ENCODE measurements at places on chromosomes 5 and 9. TPM values are rescaled to one million over a fixed set of nuclear protein-coding genes. Genes with fewer than 3 reads are reported as not detected.
A peak's percentile ranks its signal among the peaks of the same experiment; 100 is the strongest.

GRCh38 chr9:89025553-89025952 is 34.3 kb downstream of the S1PR3 start:
- peak overlapping the region; percentile 97 for H3K27ac ChIP-seq
- no peaks in the 10 kb centered on the region for H3K27me3 ChIP-seq
- no peaks in the 10 kb centered on the region for H3K36me3 ChIP-seq
- H3K4me3 ChIP-seq: no peak overlapping the region
- no peak for DNase-seq
- H3K4me1 ChIP-seq: peaks cover 15% of the 10 kb centered on the region

DNA sequence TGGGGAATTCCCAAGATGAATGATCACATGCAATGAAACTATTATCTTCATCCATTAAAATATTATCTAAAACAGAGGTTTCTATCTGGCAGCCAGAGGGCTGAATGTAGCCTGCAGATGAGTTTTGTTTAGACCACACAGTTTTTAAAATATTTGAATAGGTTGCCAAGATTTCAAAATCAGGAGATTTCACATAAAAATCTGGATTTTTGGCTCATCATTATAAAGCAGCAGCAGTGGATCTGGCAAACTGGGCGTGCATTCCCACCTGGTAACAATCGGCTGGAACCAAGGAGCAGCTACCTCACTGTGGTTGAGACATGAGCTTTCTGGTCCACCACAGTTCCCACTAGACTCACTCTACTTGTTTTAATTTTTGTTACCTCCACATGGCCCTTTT is 155.1 kb downstream of the BNC2 start:
- DNase-seq: peak; percentile 34
- no peaks in the 10 kb centered on the region for H3K36me3 ChIP-seq
- no peak overlapping the region for H3K4me3 ChIP-seq
- peaks cover 3% of the 10 kb centered on the region for H3K4me1 ChIP-seq
- no peaks in the 10 kb centered on the region for H3K27me3 ChIP-seq

GRCh38 chr5:77117161-77117560 is 30.1 kb upstream of the ZBED3 start:
- no peak overlapping the region for H3K27ac ChIP-seq
- no peak overlapping the region for H3K4me3 ChIP-seq
- no peaks in the 10 kb centered on the region for H3K36me3 ChIP-seq

DNA sequence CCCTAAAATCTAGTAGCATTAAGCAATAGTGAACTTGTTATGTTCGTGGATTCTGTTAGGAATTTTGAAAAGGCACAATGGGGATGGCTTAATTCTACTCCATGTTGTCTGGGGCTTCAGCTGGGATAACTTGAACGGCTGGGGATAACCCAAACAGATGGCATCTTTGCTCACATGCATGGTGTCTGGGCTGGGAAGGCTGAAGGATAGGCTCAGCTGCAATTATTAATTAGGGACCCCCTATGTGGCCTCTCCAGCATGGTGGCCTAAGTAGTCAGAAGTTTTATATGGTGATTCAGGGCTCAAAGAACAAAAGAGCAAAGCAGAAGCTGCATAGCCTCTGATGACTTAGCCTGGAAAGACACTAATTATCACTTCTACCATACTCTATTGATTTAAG is 551.1 kb downstream of the PSAT1 start:
- no peaks in the 10 kb centered on the region for H3K27me3 ChIP-seq
- H3K27ac ChIP-seq: no peak overlapping the region
- no peaks in the 10 kb centered on the region for H3K36me3 ChIP-seq
- no peak overlapping the region for H3K4me3 ChIP-seq
- no peaks in the 10 kb centered on the region for H3K4me1 ChIP-seq

GRCh38 chr5:118211606-118212005 is 776.7 kb downstream of the DTWD2 start:
- no peaks in the 10 kb centered on the region for H3K36me3 ChIP-seq
- DNase-seq: no peak
- H3K4me1 ChIP-seq: no peaks in the 10 kb centered on the region
- H3K27me3 ChIP-seq: no peaks in the 10 kb centered on the region
- no peak overlapping the region for H3K27ac ChIP-seq

GRCh38 chr5:147431586-147431985 is 78.3 kb downstream of the DPYSL3 start:
- no peaks in the 10 kb centered on the region for H3K27me3 ChIP-seq
- H3K27ac ChIP-seq: peak overlapping the region; percentile 76
- DNase-seq: no peak
- H3K4me3 ChIP-seq: no peak overlapping the region

DNA sequence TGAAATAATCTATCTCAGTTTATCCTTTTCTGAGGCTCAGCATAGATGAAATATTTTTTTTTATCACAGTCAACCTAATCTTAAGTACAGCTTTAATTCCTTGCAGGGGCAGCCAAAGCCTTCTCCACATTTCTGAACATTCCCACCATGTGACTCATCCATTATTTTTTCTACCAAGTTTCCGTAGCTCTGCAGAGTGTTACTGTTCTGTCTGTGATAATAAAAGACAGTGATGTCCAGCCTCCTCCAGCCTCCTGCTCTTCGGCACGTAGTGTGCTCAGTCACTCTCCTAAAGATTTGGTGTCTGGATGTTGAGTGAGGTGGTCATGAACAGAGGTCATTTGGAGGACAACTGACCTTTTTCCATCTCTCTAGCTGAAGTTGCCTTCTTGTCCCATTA is 338.1 kb upstream of the ADAMTS16 start:
- no peak overlapping the region for H3K4me3 ChIP-seq
- H3K36me3 ChIP-seq: no peaks in the 10 kb centered on the region
- H3K27me3 ChIP-seq: no peaks in the 10 kb centered on the region
- no peaks in the 10 kb centered on the region for H3K4me1 ChIP-seq

DNA sequence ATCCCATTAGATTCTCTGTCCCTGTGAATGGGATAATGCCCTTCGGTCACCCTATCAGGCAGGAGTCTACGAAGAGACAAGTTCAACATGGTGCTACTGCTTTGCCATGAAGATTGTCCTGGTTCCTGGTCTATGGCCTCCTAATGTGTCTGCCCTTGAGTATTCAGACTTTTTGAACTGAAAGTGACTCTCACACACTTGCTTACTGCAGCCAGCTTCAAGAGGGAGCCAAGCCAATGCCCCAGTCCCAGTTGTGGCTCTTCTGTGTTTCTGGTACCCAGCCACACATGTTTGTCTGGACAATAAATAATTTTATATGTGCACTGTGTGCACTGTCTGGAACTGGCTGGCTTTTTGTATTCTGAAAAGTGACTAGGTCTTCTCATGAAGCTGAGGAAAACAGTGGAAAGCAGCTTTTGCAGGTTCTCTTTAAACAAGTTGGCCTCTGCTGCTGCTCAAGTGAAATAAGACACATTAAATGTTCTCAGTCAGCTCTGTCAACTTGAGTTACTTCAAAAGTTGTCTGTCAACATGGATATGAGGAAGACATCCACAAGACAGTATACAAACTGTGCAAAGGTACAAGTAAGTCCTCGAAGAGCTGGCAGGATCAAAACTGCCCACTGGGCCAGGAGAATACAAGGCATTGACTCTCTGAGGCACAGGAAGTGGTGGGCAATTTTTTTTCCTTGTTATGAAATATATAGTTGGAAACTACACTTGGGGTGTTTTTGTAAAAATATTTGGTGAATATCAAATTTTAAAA is 60.0 kb downstream of the ZNF608 start:
- no peaks in the 10 kb centered on the region for H3K36me3 ChIP-seq
- H3K4me1 ChIP-seq: no peaks in the 10 kb centered on the region
- no peak for DNase-seq
- H3K27me3 ChIP-seq: no peaks in the 10 kb centered on the region
- H3K27ac ChIP-seq: no peak overlapping the region
- H3K4me3 ChIP-seq: no peak overlapping the region

- H3K4me1 ChIP-seq: no peaks in the 10 kb centered on the region
- no peak overlapping the region for H3K27ac ChIP-seq
- H3K4me3 ChIP-seq: no peak overlapping the region
- no peaks in the 10 kb centered on the region for H3K36me3 ChIP-seq
- H3K27me3 ChIP-seq: no peaks in the 10 kb centered on the region
- no peak for DNase-seq
Observed at GRCh38 chr9:94600258-94600657, 6.6 kb upstream of the FBP2 start.

DNA sequence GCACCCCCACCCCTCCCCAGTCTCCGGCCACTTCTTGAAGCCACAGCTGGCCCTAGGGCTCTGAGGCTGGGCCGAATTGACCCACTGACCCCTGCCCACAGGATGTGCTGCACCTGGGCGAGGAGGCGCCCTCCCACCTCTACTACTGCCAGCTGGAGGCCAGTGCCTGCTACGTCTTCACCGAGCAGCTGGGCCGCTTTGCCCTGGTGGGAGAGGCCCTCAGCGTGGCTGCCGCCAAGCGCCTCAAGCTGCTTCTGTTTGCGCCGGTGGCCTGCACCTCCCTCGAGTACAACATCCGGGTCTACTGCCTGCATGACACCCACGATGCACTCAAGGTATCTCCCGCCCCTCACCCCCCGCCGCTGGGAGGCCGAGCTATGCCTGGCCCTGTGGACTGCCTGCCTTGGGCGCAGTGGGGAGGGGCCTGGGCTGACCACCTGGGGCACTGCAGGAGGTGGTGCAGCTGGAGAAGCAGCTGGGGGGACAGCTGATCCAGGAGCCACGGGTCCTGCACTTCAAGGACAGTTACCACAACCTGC is 21.3 kb downstream of the HK3 start:
- no peaks in the 10 kb centered on the region for H3K4me1 ChIP-seq
- DNase-seq: no peak
- H3K4me3 ChIP-seq: no peak overlapping the region
- H3K36me3 ChIP-seq: no peaks in the 10 kb centered on the region
- H3K27ac ChIP-seq: no peak overlapping the region
- H3K27me3 ChIP-seq: no peaks in the 10 kb centered on the region

- DNase-seq: no peak
- H3K36me3 ChIP-seq: no peaks in the 10 kb centered on the region
- no peak overlapping the region for H3K27ac ChIP-seq
- no peaks in the 10 kb centered on the region for H3K27me3 ChIP-seq
Observed at GRCh38 chr5:158679221-158679641, 420.5 kb downstream of the EBF1 start.

DNA sequence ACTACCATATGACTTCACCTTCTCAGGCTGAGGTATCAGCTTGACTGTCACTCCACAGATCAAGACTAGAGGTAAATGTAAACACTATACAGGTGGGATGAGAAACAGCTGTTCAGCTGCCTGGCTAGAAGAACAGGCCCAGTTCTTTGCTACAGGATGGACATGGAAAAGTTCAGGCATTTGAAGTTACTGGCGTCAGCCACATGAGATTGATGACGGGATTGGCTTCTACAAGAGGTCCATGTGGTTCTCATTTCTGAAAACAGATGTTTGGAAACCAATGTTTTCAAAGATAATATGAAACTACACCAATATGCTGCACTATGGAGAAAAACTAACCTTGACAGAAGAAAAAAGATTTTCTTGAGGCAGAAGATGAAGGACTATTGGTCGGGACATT is 324.1 kb downstream of the CDH10 start:
- no peak overlapping the region for H3K27ac ChIP-seq
- DNase-seq: no peak
- no peaks in the 10 kb centered on the region for H3K4me1 ChIP-seq
- H3K4me3 ChIP-seq: no peak overlapping the region
- H3K36me3 ChIP-seq: no peaks in the 10 kb centered on the region

GRCh38 chr5:39001683-39002082 is 72.5 kb downstream of the RICTOR start:
- no peaks in the 10 kb centered on the region for H3K4me1 ChIP-seq
- no peak for DNase-seq
- no peak overlapping the region for H3K4me3 ChIP-seq
- no peak overlapping the region for H3K27ac ChIP-seq
- no peaks in the 10 kb centered on the region for H3K27me3 ChIP-seq

- no peak overlapping the region for H3K27ac ChIP-seq
- H3K4me1 ChIP-seq: no peaks in the 10 kb centered on the region
- no peak for DNase-seq
- no peak overlapping the region for H3K4me3 ChIP-seq
Observed at GRCh38 chr5:102554728-102555127, 55.9 kb upstream of the SLCO6A1 start.

- H3K36me3 ChIP-seq: no peaks in the 10 kb centered on the region
- DNase-seq: peak; percentile 16
- no peaks in the 10 kb centered on the region for H3K27me3 ChIP-seq
- no peak overlapping the region for H3K4me3 ChIP-seq
- H3K27ac ChIP-seq: no peak overlapping the region
Observed at GRCh38 chr9:100505564-100506159, 32.7 kb downstream of the TMEFF1 start.

GRCh38 chr9:76516350-76516749 is 57.4 kb downstream of the GCNT1 start:
- no peak for DNase-seq
- no peaks in the 10 kb centered on the region for H3K4me1 ChIP-seq
- H3K27me3 ChIP-seq: no peaks in the 10 kb centered on the region
- no peak overlapping the region for H3K4me3 ChIP-seq
- H3K36me3 ChIP-seq: no peaks in the 10 kb centered on the region

DNA sequence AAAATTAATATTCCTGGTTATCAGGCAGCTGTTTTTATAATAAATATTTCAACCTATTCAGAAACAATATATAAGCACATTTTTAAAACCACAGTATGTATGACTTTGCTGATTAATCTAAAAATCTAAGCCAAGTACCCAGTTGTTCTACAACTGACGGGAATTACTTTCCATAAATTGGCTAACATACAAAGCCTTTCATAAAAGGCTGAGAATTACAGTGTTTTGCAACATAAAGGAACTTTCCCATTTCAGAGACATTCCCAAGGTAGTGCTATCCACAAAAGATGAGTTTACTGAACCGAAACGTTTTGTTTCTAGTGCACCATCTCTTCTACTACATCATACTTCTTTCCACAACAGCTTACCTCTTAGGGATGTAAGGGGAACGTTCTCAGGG is 7.2 kb downstream of the RNF145 start:
- peaks cover 12% of the 10 kb centered on the region for H3K4me1 ChIP-seq
- H3K36me3 ChIP-seq: no peaks in the 10 kb centered on the region
- no peak for DNase-seq

- peak overlapping the region; percentile 94 for H3K27ac ChIP-seq
- H3K4me3 ChIP-seq: peak overlapping the region; percentile 91
- no peaks in the 10 kb centered on the region for H3K36me3 ChIP-seq
- H3K27me3 ChIP-seq: no peaks in the 10 kb centered on the region
- no peak for DNase-seq
Observed at GRCh38 chr5:148384380-148384737, 601 bp downstream of the FBXO38 start.

Gene SPOCK1
- total RNA-seq: 131 TPM

Gene ADAMTS2
- 4.1 TPM for total RNA-seq

Gene FANCC
- total RNA-seq: 4.1 TPM

Gene SLC36A2
- not detected for total RNA-seq

Gene FST
- total RNA-seq: 10.0 TPM

Gene CCDC192
- total RNA-seq: 0.35 TPM

Gene ORM2
- not detected for total RNA-seq

Gene NOL6
- total RNA-seq: 35.4 TPM

Gene C9orf78
- 32.3 TPM for total RNA-seq

Gene ZMYND19
- total RNA-seq: 16.5 TPM

Measured in uterus (tissue), 4 donors.